ENCODE measurements at places on chromosomes 3 and 15.

DNA sequence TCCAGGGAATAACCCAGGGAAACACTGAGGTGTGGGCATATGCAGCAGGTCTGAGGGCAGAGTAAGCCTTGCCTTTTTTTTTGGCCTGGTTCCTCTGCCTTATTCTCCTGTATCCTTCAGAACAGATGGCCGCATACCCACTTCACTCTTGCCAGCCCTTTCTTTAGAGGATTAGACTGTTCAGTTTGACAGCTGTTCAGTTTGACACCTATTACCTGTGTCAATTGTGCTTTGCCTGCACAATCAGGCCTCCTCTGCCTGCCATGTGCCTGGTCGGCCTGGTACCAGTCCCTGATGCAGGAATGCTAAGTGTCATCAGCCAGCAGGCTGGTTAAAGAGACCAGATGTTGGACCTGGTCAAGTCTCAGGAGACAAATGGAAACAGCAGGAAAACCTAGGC is 22.3 kb downstream of the TM6SF1 start:
- no peak for DNase-seq

DNA sequence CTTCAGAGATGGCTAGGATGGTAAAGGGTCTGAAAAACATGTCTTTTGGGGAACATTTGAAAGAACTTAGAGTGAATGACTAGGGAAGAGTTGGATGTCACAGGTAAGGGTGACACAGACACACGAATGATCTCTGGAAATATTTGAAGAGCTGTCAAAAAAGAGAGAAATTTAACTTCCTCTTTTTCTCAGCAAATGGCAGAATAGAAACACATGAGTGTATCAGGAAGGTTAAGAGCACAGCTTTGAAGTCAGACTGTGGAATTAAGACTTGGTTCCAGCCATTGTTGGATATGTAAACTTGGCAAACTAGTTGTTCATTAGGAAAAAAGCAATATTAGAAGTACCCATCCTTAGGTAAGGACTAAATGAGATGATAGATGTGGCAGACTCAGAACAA is 117.7 kb downstream of the IMPG2 start:
- no peak for DNase-seq

GRCh38 chr15:101310161-101310480 is 15.1 kb upstream of the SNRPA1 start:
- DNase-seq = no peak

- no peak for DNase-seq
Measured at GRCh38 chr3:152352554-152352953, 83.8 kb downstream of the MBNL1 start.

DNA sequence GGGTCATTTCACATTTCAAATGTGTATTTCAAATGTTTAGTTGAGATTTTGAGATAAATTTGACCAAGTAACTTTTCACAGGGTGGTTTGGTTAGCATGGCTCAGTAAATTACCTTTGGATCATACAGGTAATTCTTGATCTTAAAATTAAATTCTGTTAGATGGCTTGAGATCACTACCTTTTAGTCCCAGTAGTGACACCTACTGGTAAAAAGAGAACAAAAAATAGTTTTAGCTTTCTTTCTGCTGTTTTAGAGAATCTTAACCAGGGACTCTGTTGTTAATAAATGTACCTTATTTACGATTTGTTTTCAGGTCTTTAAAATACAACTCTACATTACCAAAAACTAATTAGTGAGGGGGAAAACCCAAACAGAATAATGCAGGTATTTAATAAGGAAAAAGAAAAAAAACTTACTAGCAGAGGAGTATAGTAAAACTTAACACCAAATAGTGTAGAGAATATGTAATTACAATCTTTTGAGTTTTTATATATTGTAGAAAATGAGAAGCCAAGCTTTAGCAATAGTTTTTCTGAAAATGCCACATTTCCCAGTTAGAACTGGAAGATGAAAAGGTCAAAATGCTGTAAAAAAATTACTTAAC is 620.3 kb upstream of the AGTR1 start:
- DNase-seq = no peak

DNA sequence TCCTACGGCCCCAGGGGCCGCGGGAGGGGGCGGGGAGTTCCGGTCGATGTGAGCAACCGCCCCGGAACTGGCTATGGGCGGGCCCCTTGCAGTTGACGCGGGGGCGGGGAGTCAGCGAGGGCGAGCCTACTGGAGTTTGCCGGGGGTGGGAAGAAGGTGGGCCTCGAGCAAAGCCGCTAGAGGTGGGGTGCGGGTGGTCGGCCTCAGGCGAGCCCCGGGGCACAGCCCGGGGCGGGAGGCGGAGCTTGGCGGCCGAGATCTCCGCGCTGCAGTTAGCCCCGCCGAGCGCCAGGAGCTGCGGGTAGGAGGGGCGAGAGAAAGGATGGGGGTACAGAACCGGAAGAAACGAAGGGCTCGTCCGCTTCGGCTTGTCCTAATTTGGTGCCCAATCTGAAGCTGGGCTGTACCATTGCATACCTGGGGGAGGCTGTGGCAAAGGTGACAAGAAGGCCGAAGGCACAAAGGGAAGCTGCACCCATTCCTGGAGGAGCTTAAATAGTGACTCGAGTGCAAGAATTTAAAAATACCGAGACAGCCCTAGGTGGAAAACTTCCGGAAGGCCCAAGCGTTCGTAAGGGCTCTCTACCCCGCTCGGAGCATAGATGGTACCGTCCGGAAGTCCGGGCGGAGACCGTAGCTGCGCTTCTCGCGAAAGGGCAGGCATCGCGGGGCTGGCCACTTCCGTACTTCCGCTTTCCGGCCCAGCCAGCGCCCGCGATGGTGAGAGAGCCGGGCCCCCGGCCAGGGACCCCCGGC is at the start of the genes ARPC4 and TADA3:
Gene ARPC4 (plus strand): TSS at position 678 of the 756 bp plus-strand sequence. CDS start 40 bp downstream, at position 718.
Gene TADA3 (minus strand): TSS at position 69 of the 756 bp plus-strand sequence. CDS start 1,007 bp downstream, outside the sequence.
- peak; percentile 92 for DNase-seq

- DNase-seq = no peak
Measured at GRCh38 chr3:27945229-27945628, 223.1 kb upstream of the EOMES start.

DNA sequence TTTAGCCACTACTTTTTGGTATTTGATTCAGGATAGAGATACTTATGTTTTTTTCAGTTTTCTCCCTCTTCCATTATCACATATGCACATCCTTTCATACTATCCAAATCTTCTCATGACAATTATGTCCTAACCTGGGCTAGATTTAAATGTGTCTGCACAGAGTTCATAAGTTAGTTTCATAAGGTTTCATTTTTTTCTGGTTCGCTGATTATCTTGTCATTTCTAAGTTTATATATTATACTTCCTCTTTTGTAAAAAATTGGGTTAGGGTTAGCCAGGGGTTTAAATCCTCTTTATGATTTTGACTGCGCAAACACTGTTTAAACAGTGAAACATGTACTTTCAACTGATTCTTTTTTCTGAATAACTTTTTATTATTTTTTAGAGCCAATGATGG is 148.6 kb downstream of the SST start:
- no peak for DNase-seq

GRCh38 chr3:154062513-154062912 is 58.7 kb upstream of the ARHGEF26 start:
- no peak for DNase-seq

GRCh38 chr3:47370887-47371697 is 9.7 kb upstream of the PTPN23 start:
- no peak for DNase-seq

- DNase-seq = no peak
Measured at GRCh38 chr3:13249664-13250390, 170.3 kb downstream of the NUP210 start.

- no peak for DNase-seq
Measured at GRCh38 chr3:177465257-177465642, 268.0 kb upstream of the TBL1XR1 start.

- no peak for DNase-seq
Measured at GRCh38 chr3:129320261-129320660, 41.6 kb downstream of the HMCES start.

GRCh38 chr3:41065340-41065739 is 134.0 kb upstream of the CTNNB1 start:
- DNase-seq = no peak

DNA sequence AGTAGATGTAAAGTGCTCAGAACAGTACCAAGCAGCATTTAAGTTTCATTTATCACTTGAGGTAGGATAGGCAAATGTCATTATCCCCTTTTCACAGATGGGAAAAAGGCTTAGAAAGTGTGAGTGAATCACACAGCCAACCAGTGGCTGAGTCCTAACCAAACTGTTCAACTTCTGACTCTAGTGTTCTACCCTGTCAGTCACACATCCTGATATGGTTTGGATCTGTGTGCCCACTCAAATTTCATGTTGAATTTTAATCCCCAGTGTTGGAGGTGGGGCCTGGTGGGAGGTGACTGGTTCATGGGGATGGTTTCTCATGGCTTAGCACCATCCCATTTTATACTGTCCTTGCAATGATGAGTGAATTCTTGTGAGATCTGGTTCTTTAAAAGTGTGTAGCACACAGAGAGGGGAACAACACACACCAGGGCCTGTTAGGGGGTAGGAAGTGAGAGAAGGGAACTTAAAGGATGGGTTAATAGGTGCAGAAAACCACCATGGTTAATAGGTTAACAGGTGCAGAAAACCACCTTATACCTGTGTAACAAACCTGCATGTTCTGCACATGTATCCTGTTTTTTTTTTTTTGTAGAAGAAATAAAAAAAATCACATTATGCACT is 304.7 kb downstream of the SUCLG2 start:
- no peak for DNase-seq

- DNase-seq = no peak
Measured at GRCh38 chr15:41115161-41115651, 874 bp downstream of the INO80 start.

DNA sequence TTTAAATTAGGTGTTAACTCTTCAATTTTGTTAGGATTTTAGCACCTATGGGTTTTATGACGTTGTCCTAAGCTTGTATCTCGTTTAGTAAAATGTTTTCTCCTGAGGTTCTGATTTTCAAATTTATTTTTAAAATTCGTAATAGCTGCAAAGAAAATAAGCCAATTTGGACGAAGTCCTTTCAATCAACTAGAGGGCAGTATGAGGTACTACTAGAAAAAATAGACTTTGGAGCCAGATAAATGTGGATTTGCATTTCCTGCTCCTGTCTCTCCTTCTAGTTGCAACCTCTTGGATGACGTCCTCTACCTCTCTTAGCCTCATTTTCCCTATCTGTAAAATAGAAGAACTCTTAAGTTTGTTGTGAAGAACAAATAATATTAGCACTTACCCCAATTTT is 81.1 kb downstream of the SLTM start:
- no peak for DNase-seq

- peak; percentile 5 for DNase-seq
Measured at GRCh38 chr3:45509038-45509767, 85.3 kb upstream of the LIMD1 start.

GRCh38 chr3:132354916-132355702 is 37.9 kb downstream of the ACP3 start:
- no peak for DNase-seq

- DNase-seq = no peak
Measured at GRCh38 chr3:87200060-87200647, 27.0 kb upstream of the CHMP2B start.

- DNase-seq = no peak
Measured at GRCh38 chr15:60634815-60635214, 155.9 kb upstream of the ICE2 start.

GRCh38 chr3:153624310-153625030 is 462.4 kb downstream of the RAP2B start:
- no peak for DNase-seq

GRCh38 chr3:188390343-188390718 is 236.4 kb downstream of the LPP start:
- DNase-seq = no peak

- no peak for DNase-seq
Measured at GRCh38 chr3:170598091-170598502, 12.2 kb upstream of the SLC7A14 start.

DNA sequence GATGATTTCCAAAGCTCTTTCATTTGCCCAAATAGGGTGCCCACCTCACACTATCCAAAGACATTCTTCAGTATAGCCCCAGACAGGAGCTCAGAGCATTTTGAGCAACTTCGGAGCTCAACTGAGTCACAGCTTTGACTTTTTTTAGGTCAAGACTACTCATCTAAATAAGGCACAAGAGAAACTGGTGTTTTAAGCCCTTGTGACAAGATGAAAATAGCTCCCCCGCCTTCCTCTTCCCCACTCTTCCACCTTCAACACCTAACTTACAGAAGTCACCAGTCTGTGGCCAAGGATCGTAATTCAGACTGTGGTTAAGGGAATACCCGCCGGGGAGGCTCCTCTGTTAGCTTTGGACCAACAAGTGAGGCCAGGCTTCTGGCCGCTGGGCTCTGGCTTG is 60.4 kb upstream of the CA12 start:
- DNase-seq = no peak

DNA sequence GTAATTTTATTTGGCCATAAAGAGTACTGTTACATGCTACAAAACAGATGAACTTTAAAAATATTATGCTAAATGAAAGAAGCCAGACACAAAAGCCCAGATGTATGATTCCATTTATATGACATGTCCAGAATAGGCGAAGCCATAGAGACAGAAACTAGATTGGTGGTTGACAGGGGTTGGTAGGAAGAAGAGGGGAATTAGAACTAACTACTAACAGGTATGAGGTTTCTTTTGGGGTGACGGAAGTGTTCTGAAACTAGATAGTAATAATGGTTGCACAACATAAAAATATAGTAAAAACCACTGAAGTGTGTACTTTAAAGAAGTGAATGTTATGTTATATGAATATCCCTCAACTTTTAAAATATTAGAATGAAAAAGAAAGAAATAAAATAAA is 66.1 kb downstream of the GBE1 start:
- DNase-seq = no peak

DNA sequence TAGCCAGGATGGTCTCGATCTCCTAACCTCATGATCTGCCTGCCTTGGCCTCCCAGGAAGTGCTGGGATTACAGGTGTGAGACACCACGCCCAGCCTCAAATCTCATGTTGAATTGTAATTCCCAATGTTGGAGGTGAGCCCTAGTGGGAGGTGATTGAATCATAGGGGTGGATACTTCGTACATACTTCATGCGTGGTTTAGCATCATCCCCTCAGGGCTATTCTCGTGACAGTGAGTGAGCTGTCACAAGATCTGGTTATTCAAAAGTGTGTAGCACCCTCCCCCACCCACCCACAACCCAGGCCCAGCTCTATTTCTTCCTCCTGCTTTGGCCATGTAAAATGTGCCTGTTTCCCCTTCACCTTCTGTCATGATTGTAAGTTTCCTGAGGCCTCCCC is 236.9 kb upstream of the IL12A start:
- no peak for DNase-seq

GRCh38 chr3:15771444-15771843 is 26.3 kb downstream of the ANKRD28 start:
- no peak for DNase-seq

GRCh38 chr3:55376753-55377347 is 110.3 kb downstream of the WNT5A start:
- no peak for DNase-seq

DNA sequence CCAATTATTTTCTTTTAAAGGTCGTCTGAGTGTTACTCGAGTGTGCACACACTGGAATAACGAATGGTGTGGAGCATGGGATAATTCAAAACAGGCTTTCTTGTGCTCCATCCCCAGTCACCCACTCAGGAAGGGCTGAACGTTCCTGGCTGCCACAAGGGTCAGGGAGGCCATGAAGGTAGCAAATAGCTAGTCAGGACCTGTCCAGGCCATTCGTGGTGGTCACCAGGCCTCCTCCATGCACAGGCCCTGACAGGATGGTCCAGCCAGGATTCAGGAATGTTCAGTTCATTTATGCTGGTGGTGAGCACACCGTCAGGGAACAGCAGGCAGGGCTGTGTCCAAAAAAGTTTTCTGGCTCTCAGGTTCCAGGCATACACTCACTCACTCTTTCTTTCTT is 11.7 kb upstream of the NR2E3 start:
- DNase-seq = no peak

- DNase-seq = no peak
Measured at GRCh38 chr3:36698314-36698713, 66.0 kb downstream of the DCLK3 start.
